A673 (cell line): ENCODE measurements at places on chromosomes 2 and 18. TPM values are rescaled to one million over a fixed set of nuclear protein-coding genes. Genes with fewer than 3 reads are reported as not detected.

FAM237A gene
- not detected in 2 replicates for total RNA-seq

LRRC30 gene
- total RNA-seq = not detected in 2 replicates

CTAGE1 gene
- not detected in 2 replicates for total RNA-seq

OXER1 gene
- 0.46 and 0.90 TPM in 2 replicates for total RNA-seq

UPP2 gene
- total RNA-seq = not detected in 2 replicates

MAIP1 gene
- total RNA-seq = 31.0 TPM in 2 replicates

ITPRID2 gene
- total RNA-seq = 141 and 149 TPM in 2 replicates

ADAM23 gene
- total RNA-seq = 0.21 and 0.44 TPM in 2 replicates

CNDP1 gene
- not detected in 2 replicates for total RNA-seq

COL3A1 gene
- total RNA-seq = 12.6 and 23.7 TPM in 2 replicates

SMYD1 gene
- not detected in 2 replicates for total RNA-seq

UGGT1 gene
- total RNA-seq = 63.2 and 74.1 TPM in 2 replicates

- peak; percentile 18 for DNase-seq
Observed at GRCh38 chr2:199490049-199490448, 32.3 kb upstream of the SATB2 start.

DNA sequence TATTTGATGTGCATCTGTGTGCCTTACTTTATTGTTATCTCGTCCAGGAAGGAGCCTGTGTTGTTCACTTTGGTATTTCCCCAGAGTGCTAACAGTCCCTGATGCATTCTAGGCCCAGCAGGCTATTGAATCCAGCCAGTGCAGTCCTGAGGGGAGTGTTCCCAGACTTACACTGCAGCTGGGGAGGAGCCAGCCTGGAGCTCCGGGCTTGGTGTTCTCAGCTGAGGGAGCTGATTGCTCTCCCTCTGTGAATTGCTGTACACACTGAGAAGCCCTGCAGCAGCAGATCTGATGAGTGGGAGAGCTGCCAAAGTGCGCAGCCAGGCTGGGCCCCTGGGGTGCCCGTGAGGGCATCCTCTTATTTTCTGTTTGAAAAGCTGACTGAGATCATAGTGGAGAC, 159.2 kb downstream of the GALNT3 start:
- peak; percentile 99 for DNase-seq

DNA sequence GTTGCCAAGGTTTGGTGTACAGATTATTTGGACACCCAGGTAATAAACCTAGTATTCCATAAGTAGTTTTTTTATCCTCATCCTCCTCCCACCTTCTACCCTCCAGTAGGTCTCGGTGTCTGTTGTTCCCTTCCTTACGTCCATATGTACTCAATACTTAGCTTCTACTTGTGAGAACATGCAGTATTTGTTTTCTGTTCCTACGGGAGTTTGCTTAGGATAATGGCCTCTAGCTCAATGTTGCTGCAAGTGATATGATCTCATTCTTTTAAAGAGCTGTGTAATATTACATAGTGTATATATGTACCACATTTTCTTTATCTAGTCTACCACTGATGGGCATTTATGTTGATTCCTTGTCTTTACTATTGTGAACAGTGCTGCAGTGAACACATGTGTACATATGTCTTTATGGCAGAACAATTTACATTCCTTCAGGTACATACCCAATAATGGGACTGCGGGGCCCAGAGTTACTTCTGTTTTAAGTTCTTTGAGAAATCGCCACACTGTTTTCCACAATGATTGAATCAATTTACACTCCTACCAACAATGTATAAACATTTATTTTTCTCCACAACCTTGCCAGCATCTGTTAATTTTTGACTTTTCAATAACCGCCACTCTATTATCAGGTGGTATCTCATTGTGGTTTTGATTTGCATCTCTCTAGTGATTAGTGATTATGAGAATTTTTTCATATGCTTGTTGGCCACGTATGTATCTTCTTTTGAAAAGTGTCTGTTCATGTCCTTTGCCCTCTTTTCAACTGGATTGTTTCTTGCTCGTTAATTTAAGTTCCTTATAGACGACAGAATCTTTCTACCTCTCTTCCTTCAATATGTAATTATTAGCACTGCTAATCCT, 88.0 kb downstream of the MEMO1 start:
- DNase-seq = no peak

DNA sequence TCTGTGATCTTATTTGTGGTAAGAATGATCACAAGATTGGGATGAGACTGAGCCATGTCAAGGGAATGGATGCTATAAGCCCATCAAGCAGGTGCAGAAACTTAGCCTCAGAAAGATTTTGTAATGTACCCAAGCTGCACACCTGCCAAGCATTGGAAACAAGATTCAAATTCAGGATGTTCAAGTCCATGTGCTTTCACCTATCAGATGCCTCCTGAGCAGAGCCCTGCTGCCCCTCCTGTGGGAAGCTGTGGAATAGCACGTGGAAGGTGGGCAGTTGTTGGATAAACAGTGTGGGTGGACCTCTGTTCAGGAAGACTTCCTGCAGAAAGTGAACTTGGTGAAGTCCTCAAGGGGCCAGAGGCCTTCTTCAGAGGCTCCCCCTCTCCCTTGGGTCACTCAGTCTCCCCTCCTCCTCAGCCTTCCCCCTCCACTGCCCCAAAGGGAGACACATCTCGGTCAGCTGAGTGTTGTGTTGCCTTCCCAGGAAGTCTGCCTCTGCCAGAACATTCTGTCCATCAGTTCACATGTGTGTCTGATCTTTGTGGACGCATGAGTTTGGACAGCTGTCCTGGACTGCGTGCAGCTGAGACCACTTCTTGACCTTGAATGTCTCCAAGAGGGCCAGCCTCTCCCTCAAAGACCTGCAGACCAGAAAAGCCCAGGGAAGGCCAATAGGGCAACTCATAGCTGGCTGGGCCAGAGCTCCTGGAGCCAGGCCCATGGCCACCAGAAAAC, 186.1 kb downstream of the INHBB start:
- no peak for DNase-seq

- DNase-seq = no peak
Observed at GRCh38 chr2:236164925-236165841, 3.0 kb downstream of the GBX2 start.

GRCh38 chr2:48874282-48874681, 118.8 kb upstream of the LHCGR start:
- no peak for DNase-seq

- DNase-seq = no peak
Observed at GRCh38 chr2:241948901-241949735, 79.6 kb downstream of the RTP5 start.

DNA sequence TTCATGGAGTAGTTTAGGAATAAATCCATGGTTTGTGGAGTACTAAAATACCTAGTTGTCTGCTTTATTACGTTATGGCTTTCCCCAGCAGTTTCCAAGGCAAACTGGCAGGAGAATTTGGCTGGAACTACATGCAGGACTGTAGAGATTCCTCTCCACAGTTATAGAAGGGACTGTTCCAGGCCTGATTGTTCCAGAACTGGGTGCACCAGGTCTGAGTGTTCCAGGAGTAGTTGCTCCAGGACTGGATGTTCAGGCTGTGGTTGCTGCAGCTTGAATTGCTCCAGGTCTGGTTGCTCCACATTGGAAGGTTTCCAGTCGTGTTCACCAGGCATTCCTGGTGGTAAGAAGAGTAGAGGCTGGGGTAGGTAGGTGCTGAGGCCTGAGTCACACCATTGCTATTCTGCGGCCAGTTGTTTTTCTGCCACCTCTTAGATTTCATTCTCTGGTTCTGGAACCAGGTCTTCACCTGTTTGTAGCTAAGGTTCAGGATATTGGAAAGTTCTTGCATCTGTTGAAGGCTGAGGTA, 28.1 kb downstream of the SGPP2 start:
- DNase-seq = no peak

GRCh38 chr2:190407662-190408537, at the start of gene MFSD6:
Gene MFSD6, plus strand, starts transcription at chr2:190408355. Its CDS starts 27,675 bp downstream, at chr2:190436030.
- DNase-seq = peak; percentile 22

- DNase-seq = no peak
Observed at GRCh38 chr2:95077530-95077825, 44.1 kb downstream of the MRPS5 start.

DNA sequence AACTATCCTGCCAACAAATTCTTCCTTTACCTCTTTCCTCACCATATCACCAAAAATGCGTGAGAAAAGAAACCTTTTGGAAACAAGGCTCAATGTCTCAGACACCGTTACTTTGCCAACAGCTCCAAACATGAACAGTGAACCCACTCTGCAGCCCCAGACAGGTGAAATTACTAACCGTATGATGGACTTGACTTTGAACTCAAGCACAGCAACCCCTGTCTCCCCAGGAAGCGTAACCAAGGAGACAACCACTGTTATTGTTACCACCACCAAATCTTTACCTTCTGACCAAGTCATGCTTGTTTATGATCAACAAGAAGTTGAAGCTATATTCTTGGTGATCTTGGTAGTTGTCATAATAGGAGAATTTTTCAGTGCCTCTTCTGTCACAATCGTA, 28.4 kb downstream of the MFSD6 start:
- no peak for DNase-seq

DNA sequence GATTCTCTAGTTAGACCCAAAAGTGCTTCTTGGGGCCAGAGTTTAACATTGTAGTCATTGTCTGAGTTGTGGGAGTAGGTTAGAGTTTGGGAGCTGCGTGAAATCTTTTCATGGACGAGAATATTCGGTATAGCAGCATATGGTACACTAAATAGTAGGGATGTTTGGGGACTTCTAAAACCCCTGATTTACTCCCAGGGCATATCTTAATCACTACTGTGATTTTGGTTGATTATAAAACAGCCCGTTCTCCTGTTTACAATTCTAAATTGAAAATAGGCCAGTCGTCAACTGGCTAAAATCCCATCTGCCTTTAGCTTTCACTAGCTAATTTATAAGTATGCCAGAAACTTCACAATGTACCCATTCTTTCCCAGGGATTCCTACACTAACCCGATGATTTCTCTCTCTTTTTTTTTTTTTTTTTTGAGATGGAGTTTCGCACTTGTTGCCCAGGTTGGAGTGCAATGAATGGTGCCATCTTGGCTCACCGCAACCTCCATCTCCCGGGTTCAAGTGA, 44.3 kb downstream of the MOB4 start:
- no peak for DNase-seq

DNA sequence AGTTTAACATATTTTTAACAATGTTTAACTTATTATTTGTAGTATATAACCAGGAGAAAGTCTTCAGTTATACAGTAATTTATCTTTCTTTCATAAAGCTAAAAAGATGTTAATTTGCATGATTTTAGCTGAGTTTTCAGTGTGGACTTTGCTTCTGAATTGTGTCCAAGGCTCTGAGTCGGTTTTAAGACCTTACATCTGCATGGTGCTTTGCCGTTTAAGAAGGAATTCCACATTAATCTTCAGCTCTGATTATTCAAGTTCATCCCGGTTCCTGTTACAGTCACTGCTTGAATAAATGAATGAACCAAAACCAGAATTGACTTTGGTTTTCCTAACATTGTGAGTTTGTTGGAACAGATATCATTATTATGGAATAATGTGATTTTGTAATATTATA, 419.7 kb upstream of the RGPD4 start:
- no peak for DNase-seq

- no peak for DNase-seq
Observed at GRCh38 chr18:24811950-24812681, 351.7 kb downstream of the HRH4 start.

DNA sequence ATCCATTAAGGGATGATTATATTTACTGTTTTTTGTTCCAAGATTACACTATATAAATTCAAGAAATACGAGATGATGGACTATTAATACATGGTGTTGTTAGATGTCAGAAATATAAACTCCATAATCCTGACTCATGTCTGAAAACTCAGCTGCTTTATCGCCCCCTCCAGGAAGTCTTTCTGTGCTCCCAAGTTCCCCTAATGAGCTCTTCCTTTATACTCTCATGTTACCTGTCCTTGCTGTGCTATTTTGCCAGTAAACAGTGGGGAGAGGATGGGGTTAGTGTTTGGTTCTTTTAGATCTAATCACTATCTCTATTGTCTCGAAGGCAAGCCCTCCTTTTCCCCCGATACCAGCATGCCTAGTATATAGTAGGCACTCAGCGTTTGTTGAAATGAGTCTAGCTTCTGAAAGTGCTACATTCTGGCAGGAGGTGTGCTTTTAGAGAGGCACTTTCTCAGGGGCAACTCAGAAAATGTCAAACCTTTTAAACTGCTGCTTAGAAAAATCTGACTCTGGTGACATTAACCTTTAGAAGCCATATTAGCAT, 21.4 kb upstream of the BARD1 start:
- peak; percentile 18 for DNase-seq

GRCh38 chr2:85709401-85709811, 15.2 kb downstream of the GNLY start:
- DNase-seq = no peak

- DNase-seq = peak; percentile 13
Observed at GRCh38 chr2:101617796-101618195, 79.7 kb upstream of the MAP4K4 start.

- peak; percentile 86 for DNase-seq
Observed at GRCh38 chr18:70693246-70693645, 404.4 kb downstream of the SOCS6 start.

- no peak for DNase-seq
Observed at GRCh38 chr2:76567478-76567877, 856.8 kb upstream of the GCFC2 start.

DNA sequence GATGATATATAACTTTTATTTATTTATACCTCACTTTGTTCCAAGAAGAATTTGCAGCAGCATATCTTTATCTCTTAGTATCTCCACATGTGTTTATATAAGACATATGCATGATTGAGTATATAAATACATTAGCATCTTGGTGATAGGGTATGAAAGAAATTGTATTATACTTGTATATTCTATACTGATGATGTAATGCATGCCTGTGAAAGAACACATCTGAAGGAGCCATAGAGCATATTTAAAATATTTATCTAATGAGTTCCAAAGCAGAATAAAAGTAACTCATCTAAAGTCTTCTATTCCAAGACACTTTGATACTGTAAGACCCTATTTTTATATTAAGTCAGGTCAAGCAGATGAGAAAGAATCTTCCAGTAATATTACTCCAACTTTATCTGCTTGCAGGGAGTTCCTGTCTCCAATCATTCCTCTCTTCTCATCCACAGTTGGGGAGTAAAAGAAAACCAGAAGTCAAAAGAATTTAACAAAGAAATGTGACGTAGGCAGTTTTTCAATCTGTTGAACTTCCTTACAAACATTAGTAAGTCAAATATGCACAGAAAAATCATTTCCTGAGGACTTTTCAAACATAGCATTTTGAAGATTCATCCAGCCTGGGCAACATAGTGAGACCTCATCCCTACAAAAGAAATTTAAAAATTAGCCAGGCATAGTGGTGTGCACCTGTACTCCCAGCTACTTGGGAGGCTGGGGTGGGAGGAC, 76.7 kb downstream of the DTNB start:
- DNase-seq = no peak

- DNase-seq = peak; percentile 65
Observed at GRCh38 chr2:175734686-175735085, 267.4 kb downstream of the LNPK start.

GRCh38 chr2:70698847-70699246, 69.2 kb downstream of the ADD2 start:
- no peak for DNase-seq

DNA sequence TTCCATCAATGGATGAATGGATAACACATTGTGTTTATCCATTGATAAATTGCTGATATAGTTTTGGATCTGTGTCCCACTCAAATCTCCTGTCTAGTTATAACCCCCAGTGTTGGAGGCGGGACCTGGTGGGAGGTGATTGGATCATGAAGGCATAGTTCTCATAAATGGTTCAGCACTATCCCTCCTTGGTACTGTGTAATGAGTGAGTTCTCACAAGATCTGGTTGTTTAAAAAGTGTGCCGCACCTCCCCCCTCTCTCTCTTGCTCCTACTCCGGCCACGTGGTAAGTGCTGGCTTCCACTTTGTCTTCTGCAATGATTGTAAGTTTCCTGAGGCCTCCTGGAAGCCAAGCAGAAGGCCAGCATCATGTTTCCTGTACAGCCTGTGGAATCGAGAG, 23.9 kb upstream of the SPATA3 start:
- DNase-seq = no peak

GRCh38 chr2:180907731-180908130, 72.7 kb upstream of the UBE2E3 start:
- DNase-seq = peak; percentile 30
